ENCODE measurements at places on chromosomes 4 and X. TPM values are rescaled to one million over a fixed set of nuclear protein-coding genes. Genes with fewer than 3 reads are reported as not detected.
A peak's percentile ranks its signal among the peaks of the same experiment; 100 is the strongest.

DNA sequence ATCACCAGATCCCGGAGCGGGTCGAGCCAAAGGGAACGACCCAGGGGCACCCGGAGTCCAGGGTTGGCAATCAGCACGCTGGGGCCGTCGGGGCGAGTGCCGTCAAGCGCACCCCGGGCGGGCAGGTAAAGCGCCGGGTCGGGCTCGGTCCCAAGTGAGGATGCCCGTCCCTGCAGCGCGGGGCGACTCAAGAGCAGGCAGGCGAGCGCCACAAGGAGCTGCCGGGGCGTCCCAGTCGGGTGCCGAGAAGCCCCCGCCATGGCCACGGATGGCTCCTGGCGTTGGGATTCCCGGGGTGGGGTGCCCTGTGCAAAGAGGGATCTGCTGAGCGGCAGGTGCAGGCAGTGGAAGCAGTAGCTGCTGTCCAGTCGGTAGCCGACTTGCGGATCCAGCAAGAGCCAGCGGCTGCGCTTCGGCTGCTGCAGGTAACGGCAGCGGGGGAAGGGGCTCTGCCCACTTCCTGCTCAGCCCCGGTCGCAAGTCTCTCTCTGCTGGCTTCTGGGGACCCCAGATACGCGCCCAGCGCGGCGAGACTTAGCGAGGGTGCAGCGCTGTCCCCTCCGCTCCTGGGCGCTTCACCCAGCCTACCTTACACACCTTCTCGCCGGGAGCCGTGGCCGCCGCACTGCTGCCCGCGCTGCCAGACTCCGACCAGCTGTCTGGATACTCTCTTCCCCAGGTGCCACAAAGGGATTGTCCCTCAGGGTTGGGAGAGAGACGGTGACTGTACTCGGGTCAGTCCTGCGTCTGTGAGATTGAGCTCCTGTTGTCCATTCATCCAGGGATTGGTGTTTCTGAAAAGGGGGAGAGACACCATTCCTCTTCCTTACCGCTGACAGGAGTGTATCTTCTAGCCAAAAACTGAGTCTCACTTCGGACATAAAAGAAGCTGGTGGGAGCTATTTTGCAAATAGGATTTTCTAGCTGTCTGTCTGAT, at the start of gene FREM3:
TSS of gene FREM3 (minus strand) at position 260 of the 937 bp plus-strand sequence. CDS start at position 260, 0 bp downstream.
- DNase-seq, result peak; percentile 31

DNA sequence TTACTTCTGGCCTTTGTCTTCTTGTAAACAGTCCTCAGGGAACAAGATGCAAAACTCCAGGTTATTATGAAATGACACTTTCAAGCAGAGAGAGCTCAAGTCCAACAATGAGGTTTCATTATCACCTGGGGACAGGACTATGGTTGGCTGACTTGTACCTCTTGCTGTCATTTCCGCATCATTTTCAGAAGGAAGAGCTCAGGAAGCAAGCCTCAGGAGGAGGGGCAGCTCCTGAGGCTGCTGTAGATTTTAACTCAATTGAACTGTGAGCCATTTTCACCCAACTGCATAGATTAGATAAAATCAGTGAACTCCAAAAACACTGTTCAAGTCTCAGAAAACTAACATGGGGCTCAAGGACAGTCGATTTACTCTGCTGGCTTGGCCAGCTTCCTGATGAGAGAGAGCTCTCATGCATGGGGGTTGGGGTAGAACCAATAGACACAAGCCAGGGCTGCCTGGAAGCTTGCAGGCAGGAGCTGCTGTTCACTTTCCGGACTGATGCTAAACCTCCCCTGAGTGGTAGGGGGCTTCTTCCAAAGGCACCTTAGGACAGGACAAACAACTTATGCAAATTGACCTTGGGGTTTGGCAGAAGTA, 23.6 kb downstream of the TMEM255A start:
- DNase-seq, result no peak

- DNase-seq, result no peak
Measured at GRCh38 chrX:13569479-13570260, at the start of gene EGFL6. Gene EGFL6 (plus strand): TSS chrX:13569601. CDS start chrX:13569862, 261 bp downstream.

DNA sequence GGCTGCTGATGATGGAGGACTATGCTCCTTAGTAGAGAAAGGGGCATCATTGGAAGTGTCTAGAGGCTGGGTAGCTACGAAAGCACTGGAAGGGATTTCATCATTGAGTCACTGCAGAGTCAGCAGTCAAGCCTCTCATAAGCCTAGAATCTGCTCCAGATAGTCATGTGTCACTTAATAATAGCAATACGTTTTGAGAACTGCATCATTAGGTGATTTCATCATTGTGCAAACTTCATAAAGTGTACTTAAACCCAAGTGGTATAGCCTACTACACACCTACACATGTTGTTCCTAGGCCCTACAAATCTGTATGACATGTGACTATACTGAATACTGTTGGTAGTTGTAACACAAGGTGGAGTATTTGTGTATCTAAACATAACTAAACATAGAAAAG, 165.6 kb downstream of the PTTG2 start:
- DNase-seq, result peak; percentile 1

GRCh38 chr4:21327976-21328700, 620.4 kb downstream of the KCNIP4 start:
- DNase-seq, result no peak

- peak; percentile 41 for DNase-seq
Measured at GRCh38 chr4:89598602-89599001, 238.4 kb downstream of the SNCA start.

DNA sequence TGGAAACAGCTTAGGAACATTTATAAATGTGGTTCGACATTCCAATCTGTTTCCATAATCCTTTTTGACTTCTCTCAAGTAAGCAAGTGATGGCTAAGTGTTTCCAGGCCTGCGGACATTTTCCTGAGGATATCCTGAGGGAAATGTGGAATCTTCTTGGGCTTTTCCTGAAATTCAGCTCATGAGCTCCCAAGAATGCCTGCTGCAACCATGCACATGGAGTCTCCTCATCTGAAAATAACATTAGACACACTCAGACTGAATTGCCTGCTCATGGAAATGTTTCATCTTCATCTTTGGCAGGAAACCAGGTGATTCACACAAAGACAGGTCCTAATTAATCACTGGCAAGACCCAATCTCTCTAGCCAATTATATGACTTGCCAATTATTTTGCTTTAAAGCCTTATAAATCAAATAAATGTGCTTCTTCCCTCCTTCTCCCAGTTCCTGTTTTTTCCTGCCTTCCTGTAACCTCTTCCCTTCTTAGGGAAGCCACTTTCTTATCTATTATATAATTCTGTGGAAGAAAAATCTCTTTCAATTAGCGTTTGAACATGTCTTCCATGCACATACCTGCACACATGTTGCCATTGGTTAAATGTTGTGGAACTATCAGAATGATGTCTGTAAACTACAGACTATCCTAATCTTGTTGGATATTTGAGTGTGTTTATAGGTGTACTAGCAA, 104.6 kb upstream of the MXRA5 start:
- DNase-seq, result peak; percentile 30

GRCh38 chrX:132810964-132811712, 147.3 kb downstream of the HS6ST2 start:
- peak; percentile 27 for DNase-seq

Gene CCNA2
- total RNA-seq, result 12.1 TPM

Gene XAGE2
- not detected for total RNA-seq
